ENCODE measurements at places on chromosomes 6 and 20.

DNA sequence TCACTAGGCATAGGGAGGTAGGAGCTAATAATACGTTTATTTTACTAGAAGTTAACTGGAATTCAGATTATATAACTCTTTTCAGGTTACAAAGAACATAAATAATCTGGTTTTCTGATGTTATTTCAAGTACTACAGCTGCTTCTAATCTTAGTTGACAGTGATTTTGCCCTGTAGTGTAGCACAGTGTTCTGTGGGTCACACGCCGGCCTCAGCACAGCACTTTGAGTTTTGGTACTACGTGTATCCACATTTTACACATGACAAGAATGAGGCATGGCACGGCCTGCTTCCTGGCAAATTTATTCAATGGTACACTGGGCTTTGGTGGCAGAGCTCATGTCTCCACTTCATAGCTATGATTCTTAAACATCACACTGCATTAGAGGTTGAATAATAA is 1.1 kb downstream of the HFE start:
- DNase-seq = no peak

DNA sequence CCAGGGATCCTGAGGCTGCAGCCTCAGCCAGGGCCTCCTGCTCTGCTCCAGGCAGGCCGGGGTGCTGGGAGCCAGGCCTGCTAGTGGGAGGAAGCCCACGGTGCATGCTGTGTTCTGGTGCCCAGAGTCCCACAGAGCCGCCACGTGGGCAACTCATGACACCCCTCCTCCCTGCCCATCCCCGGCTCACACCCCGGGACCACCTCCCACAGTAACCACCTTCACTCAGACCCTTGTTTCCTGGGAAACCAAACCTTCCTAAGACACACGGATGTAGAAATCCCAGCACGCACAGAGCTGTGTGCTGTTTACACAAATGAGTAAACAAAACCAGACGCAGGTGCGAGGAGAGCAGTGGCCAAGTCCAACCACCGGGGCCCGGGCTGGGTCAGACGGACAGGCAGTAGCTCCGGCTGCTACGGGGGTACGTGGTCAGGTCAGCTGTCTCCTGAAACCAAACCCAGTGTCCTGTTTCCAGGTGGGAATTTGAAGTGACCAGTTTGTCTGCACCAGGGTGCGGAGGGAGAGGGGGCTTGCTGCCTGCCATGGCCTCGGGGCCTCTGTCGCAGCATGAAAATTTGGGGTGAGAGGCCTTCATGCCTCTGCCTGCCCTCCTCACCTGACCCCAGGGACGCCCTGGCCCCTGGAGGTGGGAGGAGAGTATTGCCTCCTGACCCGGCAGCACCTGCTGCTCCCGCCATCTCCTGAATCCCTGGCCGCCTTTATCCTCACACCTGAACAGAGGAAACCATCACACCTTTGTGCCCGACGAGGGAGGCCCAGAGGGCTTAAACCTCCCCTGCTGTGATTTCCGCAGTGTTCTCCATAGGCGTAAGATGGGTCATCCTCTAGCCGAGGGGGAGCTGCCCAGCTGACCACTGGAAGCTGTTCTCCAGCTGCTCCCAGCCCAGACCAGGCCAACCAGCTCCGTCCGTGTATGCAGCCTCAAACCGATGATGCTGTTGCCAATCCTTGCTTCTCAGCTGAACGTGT is 52.0 kb upstream of the SMOC2 start:
- no peak for DNase-seq

- no peak for DNase-seq
These were observed 4.8 kb downstream of the CD93 start for GRCh38 chr20:23081263-23081819.

DNA sequence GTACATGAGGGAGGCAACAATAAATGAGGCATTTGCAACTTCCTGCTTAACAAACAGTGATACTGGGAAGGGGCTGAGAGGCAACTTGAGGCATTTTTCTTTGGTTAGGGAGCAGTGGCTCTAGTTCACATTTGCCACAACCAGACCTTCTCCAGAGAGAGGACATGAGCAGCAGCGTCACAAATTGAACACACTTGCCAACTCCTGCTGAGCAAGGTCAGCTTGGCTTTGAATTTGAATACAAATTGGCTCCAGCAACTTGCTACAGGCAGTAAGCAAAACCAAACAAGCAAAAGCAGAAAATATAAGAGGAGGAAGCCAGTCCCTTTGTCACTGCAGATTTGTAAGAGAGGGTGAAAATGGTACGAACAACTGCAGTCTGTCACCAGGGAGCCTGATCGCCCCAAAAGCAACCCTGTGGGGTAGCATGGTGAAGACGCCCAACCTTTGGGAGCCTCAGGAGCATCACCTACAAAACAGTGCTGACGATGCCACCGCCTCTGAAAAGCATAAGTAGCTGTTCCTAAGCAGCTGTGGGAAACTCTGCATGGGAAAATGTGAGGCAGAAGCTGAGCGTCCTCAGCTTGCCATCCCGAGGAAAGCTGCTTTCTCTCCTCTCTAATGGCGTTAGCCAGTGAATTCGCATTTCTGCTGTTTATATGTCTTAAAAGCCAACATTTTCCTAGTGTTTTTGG is 378.7 kb downstream of the RNGTT start:
- DNase-seq = no peak

- no peak for DNase-seq
These were observed 149.7 kb downstream of the ID4 start for GRCh38 chr6:19986691-19987438.

- DNase-seq = no peak
These were observed 22.3 kb upstream of the PXDC1 start for GRCh38 chr6:3773678-3774298.

DNA sequence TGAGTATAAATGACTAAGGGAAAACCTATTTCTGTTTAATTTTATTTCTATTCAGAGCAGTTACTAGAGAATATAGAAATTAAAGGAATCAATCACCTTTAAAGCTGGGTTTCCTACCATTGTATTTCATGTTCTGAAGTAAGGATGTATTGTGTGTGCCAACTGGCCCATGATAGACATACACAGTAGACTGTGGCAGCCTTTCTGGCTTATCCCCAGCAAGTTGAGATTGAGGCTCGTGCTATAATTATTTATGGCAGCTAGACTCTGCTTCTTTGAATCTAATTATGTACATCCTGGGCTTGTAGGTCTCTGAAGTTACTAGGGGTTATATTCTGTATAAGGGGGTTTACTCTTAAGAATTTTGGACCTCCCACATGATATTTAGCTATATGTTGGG is 44.4 kb downstream of the ZNF292 start:
- no peak for DNase-seq
